Femur (tissue), 1 donor: ENCODE measurements at places on chromosomes 1 and 21.
A peak's percentile ranks its signal among the peaks of the same experiment; 100 is the strongest.

DNA sequence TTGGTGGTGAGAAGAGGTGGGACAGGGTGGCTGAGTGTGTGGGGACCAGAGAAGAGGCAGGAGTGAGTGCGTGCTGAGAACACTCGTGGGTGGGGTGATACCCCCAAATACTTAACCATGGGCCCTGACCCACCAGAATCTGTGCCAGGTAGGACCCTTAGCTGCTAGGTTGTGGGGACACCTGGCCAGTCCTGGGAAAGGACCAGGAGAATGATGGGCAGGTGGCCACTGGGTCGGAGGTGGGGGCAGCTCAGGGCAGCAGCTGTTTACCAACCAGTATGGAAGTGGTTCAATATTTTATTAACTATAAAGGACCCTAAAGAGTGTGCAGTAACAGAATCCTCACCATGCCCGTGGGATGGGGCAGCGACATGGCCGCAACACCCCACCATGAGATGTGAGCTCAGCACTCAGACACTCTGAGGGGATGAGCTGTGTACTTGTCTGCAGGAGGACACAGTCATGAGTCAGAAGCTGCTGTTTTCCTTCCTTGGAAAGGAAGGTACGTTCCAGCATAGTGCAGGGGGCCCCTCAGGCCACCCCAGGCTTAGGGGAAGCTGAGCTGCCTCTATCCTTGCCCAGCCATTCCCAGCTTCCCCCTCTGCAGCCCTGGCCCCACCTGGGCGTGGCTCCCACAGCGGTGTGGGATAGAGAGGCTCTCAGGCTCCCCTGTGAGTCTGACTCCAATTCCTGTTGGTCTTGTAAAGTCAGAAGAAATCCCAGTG, 25.4 kb downstream of the TEX35 start:
- no peak for DNase-seq

GRCh38 chr1:204112876-204113730, 38.7 kb downstream of the ETNK2 start:
- DNase-seq = no peak

GRCh38 chr1:16231331-16232315, 5.4 kb downstream of the CPLANE2 start:
- no peak for DNase-seq

DNA sequence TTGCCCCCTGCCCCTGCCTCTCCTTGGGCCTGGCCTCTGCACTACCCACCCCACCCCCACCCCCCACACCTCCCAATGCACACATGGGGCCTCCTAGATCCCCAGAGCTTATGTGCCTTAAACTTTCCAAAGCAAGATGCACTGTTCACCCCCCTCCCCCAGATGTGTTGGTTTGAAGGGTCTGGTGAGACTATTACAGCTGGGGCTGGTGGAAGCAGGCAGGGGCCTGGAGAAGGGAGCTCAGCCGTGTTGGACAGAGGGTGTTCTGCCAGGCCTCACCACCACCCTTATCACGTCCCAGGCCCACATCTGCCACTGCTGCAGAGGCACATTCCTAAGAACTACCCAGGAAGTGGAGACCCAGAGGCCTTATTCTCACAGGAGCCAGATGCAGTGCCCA, 18.3 kb upstream of the RSPO1 start:
- no peak for DNase-seq

DNA sequence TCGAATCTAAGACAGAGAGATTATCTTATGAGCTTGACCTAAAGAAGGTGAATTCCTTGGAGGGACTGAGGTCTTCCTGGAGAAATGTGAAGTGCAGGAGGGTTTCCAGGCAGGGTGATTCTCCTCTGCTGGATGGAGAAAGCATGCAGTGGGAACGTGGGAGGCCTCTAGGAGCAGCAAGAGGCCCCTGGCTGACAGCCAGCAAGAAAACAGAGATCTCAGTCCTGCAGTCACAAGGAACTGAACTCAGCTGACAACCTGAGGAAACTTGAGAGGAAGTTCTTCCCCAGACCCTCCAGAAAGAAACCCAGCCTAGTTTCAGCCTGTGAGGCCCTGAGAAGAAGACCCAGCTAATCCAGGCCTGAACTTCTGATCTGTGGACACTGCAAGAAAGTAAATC, 345.9 kb downstream of the FAM72C start:
- no peak for DNase-seq

GRCh38 chr1:175273376-175274031, 80.9 kb upstream of the KIAA0040 start:
- no peak for DNase-seq

- no peak for DNase-seq
These were observed 2.8 kb downstream of the PTGER3 start for GRCh38 chr1:71044833-71045232.

DNA sequence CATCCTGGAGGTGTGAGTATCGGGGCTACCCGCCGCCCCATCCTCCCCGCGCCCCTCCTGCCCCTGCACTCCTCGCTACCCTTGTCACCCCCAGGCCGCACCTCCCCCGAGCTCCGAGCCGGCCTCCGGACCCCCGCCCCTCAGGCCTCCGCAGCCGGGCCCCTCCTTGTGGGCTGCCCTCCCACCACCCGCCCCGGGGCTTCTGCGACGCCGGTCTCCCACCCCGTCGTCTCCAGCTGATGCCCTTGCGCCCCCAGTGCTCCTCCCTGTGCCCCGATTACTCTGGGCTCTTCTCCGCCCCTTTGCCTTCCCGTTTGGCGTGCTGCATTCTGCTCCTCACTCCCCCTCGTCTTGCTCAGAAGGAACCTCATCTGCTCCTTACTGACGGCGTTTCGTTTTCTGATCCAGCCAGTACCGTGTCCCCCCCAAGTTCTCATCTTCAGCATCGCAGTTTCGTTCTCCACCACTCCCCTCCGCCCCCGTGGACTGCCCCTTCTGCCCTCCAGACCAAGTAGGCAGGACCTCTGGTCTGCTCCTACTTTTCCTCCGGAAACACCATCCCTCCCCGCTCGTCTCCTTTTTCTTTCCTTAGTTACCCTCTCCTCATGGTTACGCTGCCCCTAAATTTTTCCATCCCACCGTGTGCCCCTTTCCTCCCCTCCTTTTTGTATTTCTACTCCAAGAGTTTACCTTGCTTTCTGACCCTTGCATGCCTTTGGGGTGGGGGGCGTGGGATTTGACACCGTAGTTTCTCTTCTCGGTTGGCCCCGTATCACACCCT, 841 bp downstream of the SNX27 start:
- DNase-seq = peak; percentile 52

GRCh38 chr21:42120101-42120902, 49.2 kb downstream of the UMODL1 start:
- no peak for DNase-seq

DNA sequence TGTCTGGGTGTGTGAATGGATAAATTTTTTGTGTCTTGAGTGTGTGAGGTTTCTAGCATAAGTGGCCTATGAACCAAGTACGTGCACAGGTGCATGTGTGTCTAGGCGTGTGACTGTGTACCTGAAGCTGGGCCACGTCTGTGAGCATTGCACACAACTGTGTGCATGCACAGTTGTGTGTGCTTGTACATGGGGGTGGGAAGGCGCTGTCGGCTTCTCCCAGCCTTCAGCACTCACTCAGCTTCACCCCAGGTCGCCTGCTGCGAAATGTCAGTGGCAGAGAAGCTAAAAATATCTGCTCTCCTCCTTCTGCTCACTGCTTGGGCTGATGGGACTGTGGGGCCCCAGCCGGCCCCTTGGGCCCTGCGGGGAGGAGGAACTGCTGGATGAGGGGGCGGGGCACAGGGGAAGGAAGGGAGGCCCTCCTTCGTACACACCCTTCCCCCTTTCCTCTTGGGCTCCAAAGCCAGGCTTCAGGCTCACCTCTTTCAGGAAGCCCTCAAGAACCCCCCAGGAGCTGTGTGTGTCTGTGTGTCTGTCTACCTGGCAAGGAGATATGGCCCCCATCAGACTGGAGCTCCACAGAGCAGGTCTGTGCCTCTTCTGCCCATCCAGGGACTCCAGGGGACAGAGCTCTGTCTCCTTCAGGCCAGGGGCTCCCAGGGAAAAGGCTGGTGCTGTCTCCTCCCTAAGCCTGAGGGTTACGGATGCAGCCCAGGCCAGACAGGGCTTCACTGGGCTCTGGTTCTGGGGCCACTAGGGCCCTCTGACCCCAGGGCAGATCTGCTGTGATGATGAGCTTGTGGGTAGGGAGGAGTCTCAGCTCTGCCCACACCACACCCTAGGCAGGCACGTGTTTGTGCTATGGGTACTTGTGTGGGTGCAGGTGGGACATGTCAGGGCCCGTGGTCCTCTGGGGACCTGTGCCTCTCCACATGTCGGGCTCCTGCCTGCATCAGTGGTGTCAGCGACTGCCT, 35.6 kb upstream of the WASF2 start:
- peak; percentile 89 for DNase-seq

DNA sequence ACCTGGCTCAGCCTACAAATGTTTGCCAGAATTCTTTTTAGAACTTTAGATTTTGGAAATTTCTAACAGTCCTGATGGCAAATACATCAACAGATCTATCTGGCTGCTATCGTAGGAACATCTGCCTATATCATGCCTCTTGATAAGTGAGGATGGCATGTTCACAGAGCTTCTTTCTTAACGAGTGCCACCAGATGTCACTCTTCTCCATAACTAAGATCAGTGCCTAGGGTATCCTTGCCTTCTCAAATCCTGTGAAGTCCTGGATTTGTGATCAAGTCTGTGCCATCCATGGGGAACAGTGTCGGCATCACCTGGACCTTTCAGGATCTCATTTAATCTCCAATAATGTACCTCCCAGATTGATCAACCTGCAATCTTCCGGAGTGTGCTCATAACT, 36.5 kb upstream of the CD5L start:
- DNase-seq = no peak

- no peak for DNase-seq
These were observed 2.3 kb downstream of the MAGI3 start for GRCh38 chr1:113392541-113393128.

GRCh38 chr1:162088281-162088969, 18.9 kb downstream of the NOS1AP start:
- no peak for DNase-seq

DNA sequence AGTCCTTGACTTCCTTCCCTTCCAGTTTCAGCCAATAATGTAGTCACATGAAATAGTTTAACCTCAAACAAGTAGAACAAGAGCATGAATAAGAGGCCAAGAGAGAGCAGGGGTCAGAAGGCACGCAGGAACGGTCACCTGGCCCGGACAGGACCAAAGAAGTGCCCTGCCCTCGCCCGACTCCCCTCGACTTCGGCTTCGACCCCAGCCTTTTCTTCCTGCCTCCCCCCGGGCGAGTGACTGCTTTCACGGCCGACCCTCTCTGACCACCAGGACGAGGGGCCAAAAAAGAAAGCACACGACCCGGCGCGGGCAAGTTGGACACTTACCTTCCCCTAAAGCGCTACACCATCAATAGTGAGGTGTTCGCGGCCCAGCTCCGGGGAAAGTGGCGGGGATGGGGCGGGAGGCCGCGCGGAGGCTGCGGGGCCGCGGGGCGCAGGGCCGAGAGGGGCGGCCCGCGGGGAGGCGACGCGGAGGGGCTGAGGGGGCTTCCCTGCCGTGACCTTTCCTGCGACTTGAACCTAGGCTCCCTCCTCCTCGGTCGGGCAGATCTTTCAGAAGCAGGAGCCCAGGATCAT, 519 bp downstream of the RERE start:
- DNase-seq = peak; percentile 30

DNA sequence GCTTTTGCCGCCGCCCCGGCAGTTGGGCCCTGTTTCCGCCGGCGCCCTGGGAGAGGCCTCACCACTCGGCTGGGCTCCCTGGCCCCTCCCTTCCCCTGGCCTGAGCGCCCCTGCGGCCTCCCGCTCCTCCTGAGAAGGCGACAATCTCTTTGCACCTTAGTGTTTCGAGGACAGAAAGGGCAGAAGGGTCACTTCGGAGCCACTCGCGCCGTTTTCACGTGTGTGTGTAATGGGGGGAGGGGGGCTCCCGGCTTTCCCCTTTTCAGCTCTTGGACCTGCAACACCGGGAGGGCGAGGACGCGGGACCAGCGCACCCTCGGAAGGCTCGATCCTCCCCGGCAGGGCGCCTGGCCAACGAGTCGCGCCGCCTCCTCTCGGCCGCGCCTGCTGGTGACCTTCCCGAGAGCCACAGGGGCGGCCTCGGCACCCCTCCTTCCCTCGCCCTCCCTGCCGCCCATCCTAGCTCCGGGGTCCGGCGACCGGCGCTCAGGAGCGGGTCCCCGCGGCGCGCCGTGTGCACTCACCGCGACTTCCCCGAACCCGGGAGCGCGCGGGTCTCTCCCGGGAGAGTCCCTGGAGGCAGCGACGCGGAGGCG, 432 bp upstream of the SIM2 start:
- no peak for DNase-seq
